ENCODE measurements at places on chromosomes 4 and X.

- peak; percentile 81 for DNase-seq
These were observed 679.9 kb downstream of the RPA4 start for GRCh38 chrX:97563531-97564133.

- no peak for DNase-seq
These were observed 1.1 kb downstream of the PLXNA3 start for GRCh38 chrX:154458954-154459778.

DNA sequence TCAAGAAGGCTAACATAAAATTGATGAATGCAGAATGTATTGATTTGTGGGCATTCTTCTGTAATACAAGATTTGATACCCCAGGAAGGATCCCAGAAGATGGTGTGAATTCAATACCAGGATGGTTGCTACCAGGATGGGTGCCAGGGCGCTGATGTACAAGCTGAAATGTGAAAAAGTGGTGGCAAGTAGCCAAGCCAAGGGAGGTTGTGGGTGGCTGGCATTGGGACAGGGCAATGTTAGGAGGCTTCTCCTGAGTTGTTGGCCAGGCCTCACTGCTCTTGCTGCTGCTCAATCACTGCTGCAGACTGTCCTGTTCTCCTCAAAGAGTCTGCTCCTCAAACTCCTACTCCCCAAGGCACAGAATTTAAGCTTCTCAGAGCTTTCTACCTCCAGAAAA, 77.1 kb downstream of the RBM46 start:
- DNase-seq = no peak

DNA sequence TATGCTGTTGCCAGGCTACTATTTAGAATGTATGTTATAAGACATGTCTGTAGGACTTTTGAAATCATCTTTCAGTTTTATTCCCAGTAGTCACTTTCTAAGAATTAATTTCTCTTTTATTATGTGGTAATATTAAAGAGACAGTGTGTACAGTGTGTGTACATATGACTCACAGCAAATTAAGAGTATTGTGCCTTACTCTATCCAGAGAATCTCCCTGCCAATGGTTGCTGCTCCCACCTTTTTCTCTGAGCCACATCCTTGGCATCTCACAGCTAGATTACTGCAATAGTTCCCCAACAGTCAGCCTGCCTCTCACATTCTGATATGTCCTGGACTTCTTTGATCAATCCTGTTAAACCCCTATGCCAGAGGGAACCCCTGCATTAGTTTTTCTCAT, 114.5 kb downstream of the ANXA5 start:
- no peak for DNase-seq

DNA sequence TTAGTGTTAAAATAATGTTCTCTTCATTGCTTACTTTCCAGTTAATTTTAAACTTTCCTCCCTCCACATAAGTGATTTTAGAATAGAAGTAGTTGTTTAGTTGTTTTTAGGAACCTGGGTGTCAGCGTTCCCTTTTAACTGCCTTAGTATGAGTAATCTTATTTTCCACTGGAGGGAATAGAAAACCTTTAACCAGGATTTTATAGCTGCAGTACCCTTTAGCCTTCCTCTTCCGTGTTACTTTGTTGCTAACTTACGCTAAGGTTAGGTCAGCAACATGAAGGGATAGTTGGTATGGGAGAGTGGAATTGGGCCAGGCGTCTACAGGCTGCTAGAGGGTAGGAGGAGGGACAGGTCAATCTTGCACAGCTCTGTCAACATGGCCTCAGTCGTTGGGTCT, 31.5 kb downstream of the SMS start:
- no peak for DNase-seq

DNA sequence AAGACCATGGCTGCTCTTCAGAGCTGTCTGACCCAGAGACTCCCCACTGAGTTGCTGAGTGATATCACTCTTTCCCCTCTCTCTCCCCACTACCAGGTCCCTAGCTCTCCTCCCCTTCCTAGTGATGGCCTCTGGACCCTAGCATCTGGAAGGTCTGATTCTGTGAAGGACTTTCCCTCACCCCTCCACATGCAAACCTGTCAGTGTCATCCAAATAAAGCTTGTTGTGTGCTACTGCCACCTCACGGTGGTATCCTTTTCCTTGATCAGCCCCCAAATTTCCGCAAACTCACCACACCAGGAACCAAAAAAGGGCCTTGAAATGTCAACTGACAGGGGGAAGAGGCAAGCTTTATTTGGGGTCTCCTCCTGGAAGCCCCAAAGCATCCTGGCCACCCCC, 500.2 kb downstream of the IDS start:
- DNase-seq = peak; percentile 32

- DNase-seq = no peak
These were observed 6.2 kb downstream of the GAK start for GRCh38 chr4:925771-926500.

GRCh38 chrX:82775426-82775825, 732.7 kb upstream of the POU3F4 start:
- no peak for DNase-seq

- DNase-seq = peak; percentile 47
These were observed 5.6 kb upstream of the ADD1 start for GRCh38 chr4:2837904-2838496.

DNA sequence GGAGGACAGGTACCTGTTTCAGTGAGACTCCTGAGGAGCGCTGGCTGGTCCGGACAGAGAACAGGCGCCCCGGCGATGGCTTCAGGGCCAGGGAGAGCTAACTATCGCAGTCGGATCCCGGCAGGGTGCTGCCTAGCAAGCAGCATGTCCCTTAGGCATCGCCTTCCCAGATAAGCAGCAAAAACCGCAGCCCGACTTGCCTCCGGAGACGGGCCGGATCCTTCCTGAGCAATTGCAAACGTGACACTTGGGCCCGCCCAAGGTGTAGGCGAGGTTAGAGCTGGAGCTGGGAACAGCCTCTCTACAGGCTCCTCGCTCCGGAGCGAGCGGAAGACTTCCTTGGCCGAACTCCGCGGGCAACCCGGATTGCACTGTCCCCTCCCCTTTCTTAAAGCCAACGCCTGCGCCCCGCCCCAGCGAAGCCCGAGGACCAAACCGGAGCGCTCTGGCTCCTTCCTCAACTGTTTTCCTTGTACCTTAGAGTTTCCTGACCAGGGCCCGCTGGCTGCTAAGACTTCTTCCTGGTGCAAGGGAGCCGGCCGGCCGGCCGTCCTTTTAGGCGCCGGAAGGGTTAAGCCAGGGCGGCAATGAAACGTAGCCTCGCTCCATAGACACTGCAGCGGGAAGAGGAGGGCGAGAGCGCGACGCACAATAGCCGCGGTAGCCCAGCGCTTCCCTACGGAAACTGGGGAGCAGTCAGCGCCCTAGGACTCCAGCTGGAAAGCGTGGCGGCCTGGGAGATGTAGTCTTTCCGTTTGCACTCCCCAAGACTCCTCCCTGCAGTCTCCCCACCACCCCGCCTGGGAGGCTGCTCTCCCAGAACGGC, at the start of gene OPHN1:
TSS of gene OPHN1 (minus strand) at position 341 of the 826 bp plus-strand sequence. CDS start 475 bp downstream, outside the sequence.
- DNase-seq = peak; percentile 0

DNA sequence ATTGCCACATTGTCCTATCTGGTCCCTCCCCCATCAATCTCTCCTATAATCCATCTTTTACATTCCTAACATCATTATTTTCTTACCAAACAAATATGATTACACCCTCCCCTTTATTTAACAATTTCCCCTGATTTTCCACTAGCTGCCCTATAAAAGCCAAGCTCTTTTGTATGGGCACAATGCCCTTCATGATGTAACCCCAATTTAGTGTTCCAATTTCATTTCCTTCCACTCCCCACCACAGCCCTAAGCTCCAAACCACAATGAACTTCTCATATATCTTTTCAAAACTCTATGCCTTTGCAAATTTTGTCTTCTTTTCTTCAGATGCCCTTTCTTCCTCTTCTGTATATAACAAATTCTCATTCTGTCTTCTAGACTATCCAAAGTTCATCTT, 39.5 kb upstream of the PTPN13 start:
- DNase-seq = peak; percentile 24

- DNase-seq = no peak
These were observed 58.6 kb downstream of the GATB start for GRCh38 chr4:151702256-151702655.

GRCh38 chr4:147913137-147913536, 181.2 kb downstream of the ARHGAP10 start:
- DNase-seq = no peak

DNA sequence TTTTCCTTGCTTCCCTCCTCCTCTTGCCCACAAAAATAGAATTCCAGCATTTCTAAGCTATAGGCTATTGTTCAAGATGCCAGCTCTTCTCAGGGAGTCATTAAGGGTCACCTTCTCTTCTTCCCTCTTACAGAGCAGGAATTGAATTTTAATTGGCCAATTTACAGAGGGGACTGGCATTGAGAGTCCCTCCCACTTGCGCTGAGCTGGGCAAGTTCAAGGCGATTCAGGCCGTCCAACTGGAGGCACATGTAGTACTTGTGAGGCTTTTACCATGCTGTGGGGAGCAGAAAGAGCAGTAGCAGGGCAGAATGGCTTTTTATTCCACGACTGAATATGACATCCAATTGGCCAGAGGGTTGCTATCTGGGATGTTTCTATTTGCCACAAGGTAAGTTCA, 181.9 kb downstream of the SOWAHB start:
- no peak for DNase-seq

- no peak for DNase-seq
These were observed 322.1 kb upstream of the NOCT start for GRCh38 chr4:138693526-138693925.

DNA sequence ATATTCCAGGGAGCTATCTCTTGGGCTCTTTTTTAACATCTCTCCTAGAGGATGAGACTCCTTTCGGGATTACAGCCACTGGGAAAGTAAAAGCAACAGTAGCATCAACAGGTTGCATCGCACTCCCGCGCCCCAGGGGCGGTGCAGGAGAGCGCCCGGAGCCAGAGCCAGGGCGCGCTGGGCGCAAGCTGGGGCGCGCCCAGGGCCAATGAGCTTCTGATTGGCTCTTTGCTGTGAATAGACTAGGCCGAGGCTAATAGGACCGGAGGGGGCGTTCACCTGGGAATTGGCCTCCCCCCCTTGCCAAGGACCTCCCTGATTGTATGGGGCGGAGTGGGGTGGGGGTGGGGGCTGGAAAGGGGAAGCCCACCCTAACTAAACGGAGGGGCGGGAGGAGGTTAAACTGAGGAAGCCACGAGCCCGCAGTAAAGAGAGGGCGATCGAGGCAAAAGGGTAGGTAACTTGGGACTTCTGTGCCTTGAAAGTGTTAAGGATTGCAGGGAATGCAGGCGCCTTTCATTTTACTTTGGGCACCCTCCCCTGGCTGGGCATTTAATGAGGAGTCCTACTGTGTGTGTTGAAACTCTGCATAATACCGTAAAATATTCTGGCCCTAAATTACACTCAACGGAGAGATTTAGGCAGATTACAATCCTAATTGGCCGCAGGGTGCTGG, 1.1 kb upstream of the ATOH1 start:
- DNase-seq = no peak

GRCh38 chr4:138097912-138098600, 144.1 kb downstream of the SLC7A11 start:
- no peak for DNase-seq

DNA sequence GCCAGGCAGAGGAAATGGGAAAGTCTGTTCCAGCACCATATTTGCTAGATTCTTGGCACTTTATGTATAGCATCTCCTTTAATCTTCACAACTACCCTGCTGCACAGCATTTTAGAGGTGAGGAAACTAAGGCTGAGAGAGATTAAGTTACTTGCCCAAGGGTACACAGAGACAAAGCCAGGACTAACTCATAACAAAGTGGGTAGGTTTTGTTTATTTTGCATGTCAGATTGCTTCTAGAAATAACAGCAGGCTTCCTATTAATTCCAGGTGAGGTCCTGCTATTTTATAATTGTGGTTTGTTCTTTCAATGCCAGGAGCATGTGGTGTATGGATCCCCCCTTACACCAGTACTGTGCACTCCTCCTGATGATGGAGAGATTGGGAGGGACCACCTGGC, 15.0 kb downstream of the TCEANC start:
- no peak for DNase-seq

DNA sequence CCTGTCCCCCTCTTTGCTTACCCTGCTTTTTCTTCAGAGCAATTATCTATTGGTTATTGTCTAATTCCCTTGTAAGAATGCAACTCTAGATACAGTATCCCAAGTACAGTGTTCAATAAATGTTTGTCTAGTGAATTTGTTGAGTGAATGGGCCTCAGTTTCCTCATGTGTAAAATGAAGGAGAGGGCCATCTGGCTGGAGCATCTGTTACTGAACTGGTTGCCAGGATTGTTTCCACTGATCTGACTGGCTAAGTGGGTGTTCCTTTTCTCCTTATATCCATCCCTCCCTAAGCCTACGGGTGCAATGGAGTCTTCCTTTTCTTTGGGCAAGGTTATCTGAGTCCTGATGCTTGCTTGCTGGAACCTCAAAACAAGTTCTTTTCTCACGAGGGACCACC, 185.2 kb upstream of the RPS6KA3 start:
- no peak for DNase-seq

- no peak for DNase-seq
These were observed 7.0 kb upstream of the NHS start for GRCh38 chrX:17368002-17368401.

DNA sequence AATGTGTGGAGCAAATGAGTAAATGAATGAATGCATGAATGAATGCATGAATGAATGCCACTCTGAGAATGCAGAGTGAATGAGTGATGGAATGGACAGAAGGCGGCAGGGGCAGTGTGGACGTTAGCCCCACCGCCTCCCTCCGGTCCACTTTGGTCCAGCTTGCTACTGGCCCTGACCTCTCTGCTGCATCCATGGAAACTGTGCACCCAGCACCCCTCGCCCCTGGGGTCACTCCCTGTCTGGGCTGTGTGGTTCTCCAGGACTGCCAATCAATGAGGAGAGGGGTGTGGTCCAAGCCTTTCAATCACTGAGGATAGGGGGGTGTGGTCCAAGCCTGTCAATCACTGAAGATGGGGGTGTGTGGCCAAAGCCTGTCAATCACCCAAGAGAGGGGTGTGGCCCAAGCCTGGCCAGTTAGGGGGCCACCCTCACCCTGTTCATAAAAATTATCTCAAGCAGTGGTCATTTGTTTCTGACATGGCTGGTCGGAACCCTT, 39.2 kb upstream of the ASMTL start:
- DNase-seq = peak; percentile 93

GRCh38 chr4:10491401-10491800, 34.2 kb upstream of the ZNF518B start:
- DNase-seq = no peak

GRCh38 chr4:153725136-153725830, 34.5 kb downstream of the RNF175 start:
- no peak for DNase-seq

DNA sequence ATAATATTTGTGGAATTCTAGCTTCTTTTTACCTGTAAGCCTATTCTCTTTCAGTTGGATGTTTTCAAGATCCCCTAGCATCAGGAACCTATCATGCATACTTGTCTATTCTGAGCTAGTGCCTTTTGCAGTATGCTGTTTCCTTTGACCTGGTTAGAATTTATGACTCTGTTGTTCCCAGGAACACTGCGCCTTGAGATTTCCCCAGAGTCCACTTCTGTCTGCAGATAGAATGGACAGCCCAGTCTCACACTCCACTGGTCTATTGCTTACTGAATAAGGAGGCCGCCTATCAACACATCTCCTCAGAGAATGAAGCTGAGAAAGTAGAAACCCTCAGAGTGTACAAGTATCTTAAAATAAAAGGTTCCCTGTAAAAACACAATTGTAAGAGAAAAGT, 465.1 kb upstream of the GALNTL6 start:
- no peak for DNase-seq

GRCh38 chrX:108833993-108834392, 97.6 kb upstream of the IRS4 start:
- no peak for DNase-seq

Data from GM12865 (cell line).